ENCODE measurements at places on chromosomes 1 and 21.

DNA sequence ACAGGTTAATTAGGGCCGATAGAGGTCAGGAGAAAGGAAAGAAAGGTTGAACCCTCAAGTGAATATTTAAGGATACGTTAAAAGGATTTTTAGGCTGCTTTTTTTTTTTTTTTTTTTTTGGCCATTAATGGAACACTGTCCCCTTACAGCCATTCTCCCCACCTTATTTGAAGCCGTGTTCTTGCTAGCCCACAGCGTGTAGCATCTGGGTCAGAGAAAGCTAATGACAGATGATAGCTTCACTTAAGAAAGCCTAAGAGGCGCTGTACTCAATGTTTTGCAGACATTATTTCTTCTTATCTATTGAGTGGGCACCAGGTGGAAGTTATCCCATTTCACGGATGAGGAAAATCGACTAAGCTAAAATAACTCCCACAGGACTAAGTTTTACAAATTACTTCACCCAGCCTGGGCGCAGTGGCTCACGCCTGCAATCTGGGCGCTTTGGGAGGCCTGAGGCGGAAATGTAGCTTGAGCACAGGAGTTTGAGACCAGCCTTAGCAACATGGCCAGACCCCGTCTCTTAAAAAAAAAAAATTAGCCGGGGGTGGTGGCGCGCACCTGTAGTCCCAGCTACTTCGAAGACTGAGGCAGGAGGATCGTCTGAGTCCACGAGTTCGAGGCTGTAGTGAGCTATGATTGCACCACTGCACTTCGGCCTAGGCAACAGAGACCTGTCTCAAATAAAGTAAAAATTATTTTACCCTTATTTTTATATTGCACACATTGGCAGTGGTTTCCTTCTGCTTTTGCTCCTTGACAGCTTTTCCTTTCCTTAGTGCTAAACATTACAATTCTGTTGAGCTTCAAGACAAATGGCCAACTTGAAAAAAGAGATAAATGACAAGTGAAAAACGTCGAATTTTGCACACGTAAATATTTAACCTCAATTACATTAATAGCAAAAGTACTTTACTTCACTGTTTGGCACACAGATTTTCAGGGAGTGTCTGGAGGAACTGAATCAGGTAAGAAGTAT, 1.1 kb upstream of the PHTF1 start:
- peaks cover 47% of the 10 kb centered on the region for H3K36me3 ChIP-seq
- no peaks in the 10 kb centered on the region for H3K27me3 ChIP-seq
- peak overlapping the region; percentile 88 for H3K4me3 ChIP-seq
- H3K27ac ChIP-seq = peak overlapping the region; percentile 91

GRCh38 chr1:21325231-21325718, 35.0 kb upstream of the ECE1 start:
- no peak for DNase-seq
- peaks cover 70% of the 10 kb centered on the region for H3K4me1 ChIP-seq
- peak overlapping the region; percentile 40 for H3K4me3 ChIP-seq
- H3K27me3 ChIP-seq = no peaks in the 10 kb centered on the region
- peaks cover 6% of the 10 kb centered on the region for H3K36me3 ChIP-seq

DNA sequence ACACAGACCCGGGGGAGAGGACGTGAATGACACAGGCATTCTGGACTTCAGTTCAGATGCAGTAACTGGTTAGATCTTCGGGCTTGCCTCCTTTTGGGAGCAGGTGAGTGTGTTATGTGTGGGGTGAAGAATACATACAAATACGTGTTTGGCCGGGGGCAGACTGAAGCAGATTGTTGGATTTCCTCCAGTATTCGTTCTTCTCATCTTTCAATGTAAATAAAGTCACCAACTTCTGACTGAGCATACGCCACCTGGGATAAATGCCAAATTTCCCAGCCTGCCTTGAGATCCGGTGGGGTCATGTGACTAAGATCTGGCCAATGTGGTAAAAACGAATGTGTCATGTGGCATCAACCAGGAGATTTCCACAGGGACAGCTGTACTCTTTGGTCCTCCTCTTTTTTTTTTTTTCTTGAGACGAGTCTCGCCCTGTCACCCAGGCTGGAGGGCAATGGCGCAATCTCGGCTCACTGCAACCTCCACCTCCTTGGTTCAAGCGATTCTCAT, 189.8 kb downstream of the RGS7 start:
- H3K36me3 ChIP-seq = no peaks in the 10 kb centered on the region
- H3K4me3 ChIP-seq = no peak overlapping the region
- H3K4me1 ChIP-seq = no peaks in the 10 kb centered on the region
- no peak for DNase-seq
- H3K27ac ChIP-seq = no peak overlapping the region

DNA sequence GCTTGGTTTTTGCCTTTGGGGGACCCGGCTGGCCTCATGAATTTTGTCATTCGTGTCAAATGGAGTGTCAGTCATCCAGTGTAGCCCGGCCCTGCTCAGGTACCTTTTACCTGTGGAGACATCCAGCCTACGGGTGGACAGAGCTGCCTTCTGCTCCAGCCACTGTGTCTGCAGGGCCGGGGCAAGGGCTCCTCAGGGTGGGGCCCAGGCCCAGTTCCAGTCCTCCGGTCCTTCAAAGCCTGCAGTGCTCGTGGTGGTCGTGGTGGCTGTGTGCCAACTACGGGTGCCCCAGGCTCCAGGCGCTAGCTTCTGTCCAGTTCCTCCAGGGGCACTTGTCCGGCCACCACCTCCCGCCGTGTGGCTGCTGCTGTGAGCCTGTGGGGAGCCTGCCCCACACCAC, 54.8 kb downstream of the TRIM11 start:
- H3K36me3 ChIP-seq = no peaks in the 10 kb centered on the region
- H3K4me3 ChIP-seq = no peak overlapping the region
- H3K27me3 ChIP-seq = no peaks in the 10 kb centered on the region
- no peak overlapping the region for H3K27ac ChIP-seq

- H3K4me3 ChIP-seq = no peak overlapping the region
- H3K27me3 ChIP-seq = peaks cover 14% of the 10 kb centered on the region
- no peak for DNase-seq
- no peaks in the 10 kb centered on the region for H3K4me1 ChIP-seq
- H3K27ac ChIP-seq = no peak overlapping the region
- no peaks in the 10 kb centered on the region for H3K36me3 ChIP-seq
These were observed 50.1 kb downstream of the LAMC1 start for GRCh38 chr1:183073320-183073719.
